Right hindlimb (tissue), 1 donor: ENCODE measurements at places on chromosomes 13 and 19.

DNA sequence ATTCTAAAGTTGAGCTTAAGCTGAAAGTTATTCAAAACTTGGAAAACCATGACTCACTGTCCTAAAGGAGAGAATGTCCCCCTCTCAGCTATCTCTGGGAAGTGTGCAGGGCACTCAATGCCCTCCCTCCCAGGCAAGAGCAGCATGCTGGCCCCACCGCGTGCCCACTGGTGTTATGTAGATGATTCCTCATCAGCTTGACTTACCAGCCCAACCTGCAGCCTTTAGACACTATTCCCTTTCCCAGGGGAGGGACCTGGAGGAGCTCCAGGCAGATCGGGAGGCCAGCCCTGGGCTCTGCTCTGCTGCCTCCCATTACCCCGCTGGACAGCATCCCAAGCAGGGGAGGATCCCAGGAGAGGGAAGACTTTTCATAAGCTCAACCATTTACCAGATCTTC lies 124.6 kb downstream of the FGF14 start:
- DNase-seq, result peak; percentile 32

- DNase-seq, result no peak
Observed at GRCh38 chr19:41849067-41849466, 4.2 kb downstream of the DMRTC2 start.

DNA sequence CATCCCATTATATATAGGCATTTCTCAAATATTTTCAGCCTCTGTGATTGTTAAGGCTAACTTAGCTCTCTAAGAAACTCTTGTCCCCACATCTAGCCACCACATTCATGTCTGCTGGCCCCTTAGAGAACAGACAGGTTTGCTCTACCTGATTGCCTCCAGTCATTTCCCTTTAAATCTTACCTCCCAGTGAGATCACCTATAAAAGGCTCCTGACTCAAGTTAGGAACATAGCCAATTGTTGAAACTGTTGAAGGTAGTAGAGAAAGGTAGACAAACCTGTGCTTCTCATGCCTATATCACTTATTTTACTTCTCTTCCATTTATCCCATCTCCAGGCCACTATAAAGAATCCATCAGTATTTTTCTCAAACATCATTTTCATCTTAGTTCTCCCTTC lies 771.4 kb downstream of the DIAPH3 start:
- DNase-seq, result no peak

DNA sequence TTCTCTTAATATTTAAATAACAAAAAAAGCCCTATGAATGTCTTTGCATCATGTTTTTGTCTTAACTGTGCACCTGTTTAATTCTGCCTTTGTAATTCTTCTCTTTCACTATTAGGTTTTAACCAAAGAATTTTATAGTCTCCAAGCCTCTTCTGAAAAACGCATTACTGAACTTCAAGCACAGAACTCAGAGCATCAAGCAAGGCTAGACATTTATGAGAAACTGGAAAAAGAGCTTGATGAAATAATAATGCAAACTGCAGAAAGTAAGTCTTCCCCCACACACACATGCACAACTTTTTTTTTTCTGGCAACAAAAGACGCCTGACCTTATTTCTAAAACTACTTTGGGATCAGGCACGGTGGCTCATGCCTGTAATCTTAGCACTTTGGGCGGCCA lies 126.5 kb downstream of the PIBF1 start:
- no peak for DNase-seq

- DNase-seq, result no peak
Observed at GRCh38 chr13:28273919-28274318, 135.6 kb downstream of the PAN3 start.

DNA sequence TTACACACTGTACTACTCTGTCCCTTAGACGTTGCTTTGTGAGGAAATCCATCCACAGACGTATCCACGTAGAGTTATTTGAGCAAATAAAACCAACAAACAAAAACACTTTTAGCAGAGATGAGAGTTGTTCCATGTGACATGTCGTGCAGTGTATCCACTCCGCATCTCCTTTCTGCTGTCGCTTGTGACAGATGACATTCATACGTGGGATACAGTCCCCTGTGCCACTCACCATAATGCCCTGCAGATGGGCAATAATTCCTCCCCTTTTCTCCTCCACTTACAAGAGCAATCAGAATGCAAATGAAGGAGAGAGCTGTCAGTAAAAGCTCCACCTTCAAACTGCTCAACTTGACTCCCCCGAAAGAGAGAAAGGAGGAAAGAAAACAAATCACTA lies 26.0 kb downstream of the IRS2 start:
- DNase-seq, result no peak

DNA sequence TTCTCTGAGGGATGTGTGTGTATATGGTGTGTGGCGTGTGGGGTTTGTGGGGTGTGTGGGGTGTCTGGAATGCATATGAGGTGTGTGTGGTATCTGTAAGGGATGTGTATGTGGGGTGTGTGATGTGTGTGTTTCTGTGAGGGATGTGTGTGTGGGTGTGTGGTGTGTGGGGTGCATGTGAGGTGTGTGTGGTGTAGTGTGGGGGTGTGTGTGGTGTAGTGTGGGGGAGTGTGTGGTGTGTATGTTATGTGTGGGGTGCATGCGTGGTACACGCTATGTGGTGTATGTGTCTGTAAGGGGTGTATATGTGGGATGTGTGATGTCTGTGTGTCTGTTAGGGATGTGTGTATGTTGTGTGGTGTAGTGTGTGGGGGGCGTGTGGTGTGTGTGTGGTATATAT lies 300.0 kb downstream of the FGF9 start:
- DNase-seq, result no peak
